ENCODE measurements at places on chromosomes 5 and 9.

GRCh38 chr5:11984196-11984595 is 80.0 kb upstream of the CTNND2 start:
- no peak for DNase-seq

DNA sequence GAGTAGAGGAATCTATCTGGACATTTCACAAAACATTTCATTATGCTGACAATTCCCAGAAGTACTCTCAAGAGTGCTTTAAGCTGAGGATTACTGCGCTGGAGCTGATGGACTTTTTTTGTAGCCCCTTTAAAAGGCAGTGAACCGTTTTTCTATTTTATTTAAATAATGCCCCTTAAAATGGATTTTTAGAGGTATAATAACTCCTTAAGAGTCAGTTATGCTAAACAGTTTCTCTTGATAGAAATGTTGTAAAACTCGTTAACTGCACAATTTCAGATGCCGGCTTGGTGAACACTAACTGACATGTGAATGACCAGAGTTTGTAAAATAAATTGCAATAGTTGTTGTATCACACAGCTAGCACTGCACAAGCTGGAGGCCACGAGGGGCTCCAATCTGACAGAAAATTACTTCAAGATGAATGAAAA is 174.0 kb downstream of the NR2F1-AS1 start:
- DNase-seq: no peak

GRCh38 chr5:125316915-125317535 is 570.6 kb upstream of the ZNF608 start:
- DNase-seq: no peak

DNA sequence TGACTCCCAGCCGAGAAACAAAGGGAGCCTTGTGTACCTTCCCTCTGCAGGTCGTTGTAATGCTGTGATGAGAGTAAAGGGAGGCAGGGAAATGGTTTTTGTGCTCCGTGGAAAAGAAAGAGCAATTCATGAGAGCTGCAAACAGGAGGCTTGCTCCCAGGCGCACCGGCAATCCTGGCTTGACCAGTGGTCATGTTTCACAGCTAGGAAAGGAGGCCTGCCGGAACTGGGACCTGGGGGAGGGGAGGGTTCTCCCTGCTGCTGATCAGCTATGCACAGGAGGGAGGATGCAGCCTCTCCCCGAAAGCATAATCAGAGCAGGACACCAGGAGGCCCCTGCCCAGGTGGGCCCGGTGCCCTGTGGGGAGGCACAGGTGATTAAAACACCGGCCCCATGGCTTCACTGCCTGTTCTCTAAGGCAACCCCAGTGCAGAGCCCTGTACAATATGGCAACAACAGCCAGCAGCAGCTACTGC is 131.3 kb downstream of the ZDHHC21 start:
- DNase-seq: no peak

DNA sequence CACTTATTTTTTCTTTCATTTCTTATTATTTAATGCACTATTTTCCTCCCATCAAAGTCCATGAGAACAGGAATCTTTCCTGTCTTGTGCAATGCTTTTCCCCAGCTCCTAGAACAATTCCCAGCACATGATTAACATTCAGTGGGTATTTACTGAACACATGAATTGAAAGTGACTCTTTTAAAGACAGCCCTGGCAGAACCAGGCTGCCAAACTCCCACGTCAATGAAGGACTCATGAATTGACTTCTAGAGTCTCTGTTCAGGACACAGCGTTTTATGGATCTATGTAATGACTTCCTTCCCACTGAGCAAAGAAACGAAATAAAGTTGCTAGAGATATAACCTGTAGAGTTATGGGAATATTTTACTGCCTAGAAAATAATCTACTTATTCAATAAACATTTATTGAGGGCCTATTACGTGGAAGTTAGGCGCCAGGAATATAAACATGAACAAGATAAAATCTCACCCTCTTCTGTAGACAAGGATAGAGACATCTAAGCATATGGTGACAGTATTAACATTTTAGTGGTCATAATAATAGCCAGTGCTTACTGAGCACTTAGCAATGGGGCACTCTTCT is 485.9 kb upstream of the KLF4 start:
- DNase-seq: no peak

DNA sequence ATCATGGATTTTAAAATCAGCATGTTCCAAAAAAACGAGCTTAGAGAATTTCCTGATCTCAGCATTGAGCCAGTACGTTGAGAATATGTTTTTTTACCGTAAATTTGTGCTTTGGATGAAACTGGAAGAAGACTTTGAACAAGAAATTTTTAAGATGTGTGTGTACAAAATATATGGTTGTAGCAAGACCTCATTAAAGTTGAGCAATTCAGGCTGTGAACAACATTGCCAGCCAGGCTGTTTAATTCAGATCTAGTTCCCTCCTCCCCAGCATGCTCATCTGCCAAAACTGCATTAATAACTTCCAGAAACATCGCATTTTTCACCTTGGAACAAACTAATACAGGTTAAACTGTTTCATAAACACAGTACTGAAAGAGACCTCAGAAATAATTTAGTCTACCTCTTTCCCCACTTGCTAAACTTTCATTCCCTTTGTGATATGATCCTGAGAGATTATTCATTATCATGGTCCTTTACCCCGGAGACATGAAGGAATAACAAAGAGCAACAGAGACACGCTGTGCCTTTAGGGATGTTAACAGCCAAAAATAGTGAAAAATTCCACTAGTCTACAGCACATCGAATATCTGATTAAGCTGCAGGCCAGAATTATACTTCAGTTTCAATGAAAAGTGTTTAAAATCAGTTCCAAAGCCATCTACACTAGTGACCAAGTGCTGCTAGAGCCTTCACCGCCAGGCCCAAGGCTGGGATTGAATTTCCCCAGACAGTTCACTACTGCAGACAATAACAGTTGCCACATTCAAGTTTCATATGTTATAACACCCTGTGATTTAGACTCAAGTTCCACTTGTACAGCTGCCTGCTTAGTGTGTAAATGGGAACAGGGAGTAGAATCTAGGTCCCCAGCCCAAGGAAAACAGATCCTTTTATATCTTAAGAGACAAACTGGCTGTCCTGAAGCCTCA is 89.6 kb downstream of the EFNA5 start:
- no peak for DNase-seq

DNA sequence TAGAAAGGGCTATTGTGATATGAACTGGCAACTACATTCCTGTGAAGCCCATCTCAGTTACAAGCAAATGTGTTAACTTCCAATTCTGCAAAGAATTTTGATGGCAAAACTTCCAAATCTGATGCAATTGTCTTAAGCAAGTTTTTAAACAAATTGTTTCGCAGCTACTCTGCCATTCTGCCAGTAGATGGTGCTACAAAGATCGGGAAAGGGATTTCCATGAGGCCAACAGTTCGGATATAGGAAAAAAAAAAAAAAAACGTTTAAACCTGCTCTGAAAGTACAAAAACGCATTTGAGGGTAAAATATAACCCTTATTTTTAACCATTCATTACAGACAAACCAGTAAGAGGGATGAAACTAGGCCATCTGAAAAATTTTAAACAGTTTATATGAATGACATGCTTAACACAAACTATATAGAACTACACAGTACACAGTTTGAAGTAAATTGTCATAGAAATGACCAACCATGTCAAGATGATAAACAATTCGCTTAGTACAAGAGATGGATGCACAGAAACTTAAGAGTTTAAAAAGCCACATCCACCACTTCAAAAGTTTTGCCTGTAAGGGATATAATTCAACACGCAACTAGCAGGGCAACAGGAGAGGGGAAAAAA is 2.2 kb downstream of the HNRNPA0 start:
- no peak for DNase-seq

DNA sequence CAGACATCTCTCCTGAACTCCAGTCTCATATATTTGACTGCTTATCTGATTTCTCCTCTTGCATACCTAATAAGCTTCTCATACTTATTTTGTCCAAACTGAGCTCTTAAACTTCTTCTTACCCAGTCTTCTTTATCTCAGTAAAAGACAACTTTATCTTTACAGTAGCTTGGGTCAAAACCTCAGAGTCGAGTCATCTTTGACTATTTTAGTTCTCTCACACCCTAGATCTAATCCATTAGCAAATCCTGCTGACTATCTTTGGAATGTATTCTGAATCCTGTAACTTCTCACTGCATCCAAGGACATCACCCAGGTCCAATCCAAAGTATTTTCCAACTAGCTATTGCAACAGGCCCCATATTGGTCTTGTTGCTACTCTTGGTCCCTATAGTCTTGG is 11.8 kb upstream of the JAK2 start:
- no peak for DNase-seq

DNA sequence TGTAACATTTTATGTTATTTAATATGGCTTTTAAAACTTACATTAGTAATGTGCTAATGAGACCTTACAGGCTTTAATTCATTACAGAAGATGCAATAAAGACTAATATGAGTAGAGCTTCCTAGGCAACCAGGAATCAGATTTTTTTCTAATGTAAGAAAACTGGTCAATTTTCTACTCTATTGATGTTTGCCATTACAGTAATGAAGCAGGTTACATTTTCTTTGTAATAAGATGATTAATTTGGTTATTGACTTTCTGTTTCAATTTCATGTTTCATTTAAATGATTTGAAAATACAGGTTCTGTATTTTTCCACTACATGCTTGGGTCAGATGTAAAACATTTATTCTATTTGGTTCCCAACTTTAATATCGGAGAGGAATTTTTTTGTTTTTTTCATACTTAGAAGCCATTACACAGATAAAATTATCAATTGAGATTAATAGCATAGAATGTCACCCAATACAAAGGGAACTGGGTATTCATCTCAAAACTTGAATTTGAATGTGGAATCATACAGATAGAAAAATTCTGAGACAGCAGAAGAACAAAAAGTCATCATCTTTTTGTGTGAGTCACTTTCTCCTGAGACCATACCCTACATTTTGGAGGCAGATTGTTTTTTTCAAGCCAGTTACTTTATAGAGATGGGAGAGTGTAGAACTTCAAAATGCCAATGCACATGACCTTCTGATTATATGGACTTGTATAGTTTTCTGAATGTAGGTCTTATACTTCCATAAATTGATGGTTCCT is 133.6 kb upstream of the HMHB1 start:
- no peak for DNase-seq

- no peak for DNase-seq
Measured at GRCh38 chr5:36215910-36216309, 25.8 kb downstream of the NADK2 start.

DNA sequence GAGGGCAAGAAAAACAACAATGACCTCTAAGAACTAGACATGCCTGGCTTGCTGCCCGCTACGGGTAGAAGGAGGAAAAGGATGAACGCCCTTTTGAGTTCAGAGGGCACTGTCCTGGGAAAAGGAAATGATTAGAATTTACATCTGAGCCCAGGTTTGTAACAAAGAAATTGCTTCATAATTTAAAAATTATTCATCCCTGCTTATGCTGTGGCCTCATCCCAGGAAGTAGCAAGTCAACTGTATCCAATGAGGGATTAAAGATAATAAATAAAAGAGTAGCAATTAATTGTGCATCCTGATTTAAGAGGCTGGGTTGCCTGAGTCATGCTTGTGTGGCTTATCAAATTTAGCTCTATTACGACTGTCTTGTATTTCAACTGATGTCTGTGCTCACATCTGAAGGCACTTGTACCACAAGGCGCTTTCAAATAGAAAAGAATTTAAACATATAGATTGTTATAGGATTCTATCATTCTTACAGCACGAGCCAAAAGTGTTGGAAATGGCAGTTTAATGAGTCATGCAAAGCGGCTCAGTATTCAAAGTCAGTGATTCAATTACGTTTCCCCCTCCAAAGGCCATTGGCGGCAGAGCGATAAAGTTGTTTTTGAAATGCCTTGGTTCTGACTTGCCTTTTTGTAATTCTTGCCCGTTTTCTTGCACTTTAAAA is 40.0 kb upstream of the DMRT1 start:
- no peak for DNase-seq

GRCh38 chr5:138542180-138542955 is 668 bp downstream of the ETF1 start:
- no peak for DNase-seq

- DNase-seq: no peak
Measured at GRCh38 chr5:138914338-138914737, 39.2 kb upstream of the LRRTM2 start.

DNA sequence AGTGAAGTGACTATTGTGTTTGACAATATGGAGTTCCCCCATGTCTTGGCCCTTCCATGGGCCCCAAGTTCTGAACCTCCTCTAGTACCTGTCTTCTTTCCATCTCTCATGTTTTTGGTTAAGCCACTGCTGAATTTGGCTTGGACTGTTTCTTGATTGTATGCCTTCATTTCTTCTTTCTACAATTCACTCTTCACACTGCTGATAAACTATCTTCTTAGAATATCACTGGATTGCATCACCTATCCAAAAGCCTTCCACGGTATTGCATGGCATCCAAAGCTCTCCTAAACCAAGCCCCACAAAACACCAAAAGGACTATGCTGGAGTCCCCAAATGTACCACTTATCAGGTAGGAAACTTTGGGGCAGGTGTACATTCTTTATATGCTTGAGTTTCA is 4.3 kb upstream of the POC5 start:
- DNase-seq: no peak

GRCh38 chr5:57937025-57937424 is 454.4 kb upstream of the ACTBL2 start:
- DNase-seq: no peak
